NCI-H2081 treated with DMSO at 0.1 percent for 48 hours (cell line): ENCODE measurements at places on chromosomes 12 and 14.
A peak's percentile ranks its signal among the peaks of the same experiment; 100 is the strongest.

DNA sequence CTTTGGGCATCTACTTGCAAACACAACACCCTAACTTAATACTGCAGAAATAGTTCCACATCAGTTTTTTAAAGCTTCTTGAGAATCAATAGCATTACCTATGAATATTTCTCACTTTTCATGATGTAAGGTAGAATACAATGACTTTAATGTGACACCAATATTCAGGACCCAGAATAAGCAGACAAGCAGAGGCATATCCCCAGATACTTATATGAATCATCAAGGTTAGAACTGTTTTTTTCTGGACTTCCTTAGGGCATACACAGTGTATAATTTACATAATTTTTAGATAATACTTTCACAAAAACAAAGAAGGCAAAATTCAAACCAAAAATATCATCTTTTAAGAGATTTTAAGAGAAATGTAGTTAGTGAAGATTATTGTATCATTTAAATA, 885.8 kb downstream of the FSCB start:
- no peak for DNase-seq

DNA sequence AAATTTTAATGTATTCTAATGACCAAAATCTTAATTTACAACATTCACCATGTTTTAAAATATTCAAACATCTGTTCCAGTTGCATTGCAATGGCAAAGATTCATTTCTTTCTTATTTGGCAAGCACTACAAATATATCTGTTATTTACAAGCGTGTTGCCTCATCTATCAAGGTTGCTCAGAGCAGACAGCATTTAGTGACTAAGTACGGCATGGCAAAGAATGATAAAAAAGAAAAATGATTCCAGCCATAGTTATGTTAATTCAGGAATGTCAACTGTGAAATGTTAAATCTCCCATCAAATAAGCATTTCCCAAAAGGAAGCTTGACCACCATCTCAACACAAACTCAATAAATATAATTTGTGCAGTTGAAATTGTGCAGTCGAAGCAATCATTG, 312.1 kb downstream of the SEC23A start:
- DNase-seq = no peak

GRCh38 chr12:108237272-108237671, 101.8 kb downstream of the CMKLR1 start:
- DNase-seq = no peak

GRCh38 chr12:21026302-21026701, 104.7 kb upstream of the SLCO1B1 start:
- DNase-seq = peak; percentile 65
